ENCODE measurements at places on chromosomes 6 and 20.

DNA sequence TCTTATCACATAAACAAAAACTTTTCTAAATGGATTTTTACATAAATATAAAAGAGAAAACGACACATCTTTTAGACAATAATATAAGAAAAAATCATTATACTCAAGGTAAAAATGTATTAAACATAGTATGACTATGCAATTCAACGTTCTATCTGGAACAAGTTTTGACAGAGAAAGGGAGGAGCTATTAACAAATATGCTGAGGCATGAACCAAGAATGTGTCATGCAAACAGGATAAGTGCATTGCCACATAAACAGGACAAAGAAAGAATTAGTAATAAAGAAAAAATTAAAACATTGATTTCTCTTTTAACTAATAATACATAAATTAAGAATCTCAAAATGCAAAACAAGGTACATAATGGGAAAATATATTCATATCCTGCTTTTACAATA, 1353.4 kb upstream of the GJE1 start:
- DNase-seq = no peak

- peak; percentile 23 for DNase-seq
Measured at GRCh38 chr6:128327890-128328289, 192.5 kb downstream of the PTPRK start.

- no peak for DNase-seq
Measured at GRCh38 chr20:45037050-45037449, 63.9 kb downstream of the KCNS1 start.

GRCh38 chr20:4697831-4698221, 23.9 kb upstream of the PRND start:
- DNase-seq = no peak

DNA sequence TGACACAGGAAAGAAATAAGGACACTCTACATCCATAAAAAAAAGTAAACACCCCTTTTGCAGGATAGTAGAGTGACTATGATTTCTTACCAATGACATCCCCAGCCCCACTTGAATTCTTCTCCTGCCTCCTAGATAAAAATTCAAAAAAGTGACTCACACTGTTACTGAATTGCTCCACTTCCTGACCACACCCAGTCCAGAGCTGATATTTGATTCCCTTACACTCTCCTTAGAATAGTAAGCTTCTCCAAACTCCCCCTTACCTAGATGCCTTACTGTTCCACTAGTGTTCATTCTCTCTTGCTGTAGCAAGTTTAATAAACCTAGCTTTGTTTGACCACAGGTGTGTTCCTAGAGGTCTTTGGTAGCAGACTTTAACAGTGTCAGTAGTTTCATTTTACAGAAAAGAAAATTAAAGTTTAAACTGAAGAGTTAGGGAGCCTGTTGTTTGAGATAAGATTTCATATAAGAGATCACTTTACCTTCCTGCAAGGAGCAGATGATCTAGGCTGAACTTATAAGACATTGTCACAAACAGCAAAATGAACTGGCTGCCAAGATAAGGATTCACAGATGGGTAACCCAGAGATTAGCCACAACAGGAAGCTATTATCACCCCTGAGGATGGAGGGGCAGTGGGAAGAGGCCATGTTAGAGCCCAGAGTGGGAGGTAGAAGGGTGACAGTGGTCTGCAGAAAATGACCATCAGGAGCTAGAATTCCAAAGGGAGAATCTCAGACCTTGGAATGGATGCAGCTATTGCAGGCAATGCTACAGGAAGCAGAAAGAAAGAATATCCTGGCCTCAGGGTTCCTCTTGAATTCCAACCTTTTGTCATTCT, 28.4 kb upstream of the BTN3A2 start:
- no peak for DNase-seq

DNA sequence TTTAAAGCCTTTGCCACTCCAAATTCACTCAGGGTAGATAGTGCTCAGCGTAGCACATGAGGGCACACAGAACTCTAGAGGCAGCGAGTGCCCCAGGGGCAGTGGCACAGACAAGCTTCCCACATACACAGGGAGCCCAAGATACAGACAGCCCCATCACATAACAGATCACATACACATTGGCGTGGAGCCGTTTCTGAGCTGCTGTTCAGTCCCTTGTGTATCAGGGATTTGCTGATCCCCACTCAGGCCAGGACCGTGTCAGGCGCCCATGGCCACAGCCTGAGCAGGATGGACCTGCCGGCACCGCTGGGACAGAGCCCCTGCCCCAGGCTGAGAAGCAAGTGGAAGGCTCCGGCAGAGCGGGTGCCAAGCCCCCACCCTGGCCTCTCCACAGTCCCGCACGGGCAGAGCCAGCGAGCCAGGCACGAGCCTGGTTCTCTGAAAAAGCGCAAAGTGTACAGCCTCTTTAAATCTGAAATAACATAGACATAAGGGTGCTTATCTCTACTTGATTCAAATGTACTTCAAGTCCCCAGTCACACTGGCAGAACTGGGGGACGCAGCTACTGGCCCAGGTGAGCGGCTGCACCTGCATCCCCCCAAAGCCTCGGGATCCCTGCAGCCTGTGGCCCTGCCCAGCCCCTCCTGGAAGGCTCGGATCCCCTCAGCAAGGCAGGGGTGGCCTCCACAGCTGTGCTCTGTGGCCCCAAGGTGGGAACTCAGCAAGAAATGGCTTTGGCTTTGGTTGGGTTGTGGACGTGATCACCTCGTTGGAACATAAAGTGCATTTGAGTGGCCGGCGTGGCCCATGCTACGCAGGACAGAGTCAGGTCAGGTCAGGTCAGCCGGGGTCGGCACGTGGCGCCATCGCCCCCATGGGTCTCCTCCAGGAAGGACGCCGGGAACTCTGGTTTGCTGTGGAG, 231.3 kb downstream of the ERMARD start:
- DNase-seq = no peak

GRCh38 chr6:511488-512137, 120.1 kb downstream of the IRF4 start:
- no peak for DNase-seq

DNA sequence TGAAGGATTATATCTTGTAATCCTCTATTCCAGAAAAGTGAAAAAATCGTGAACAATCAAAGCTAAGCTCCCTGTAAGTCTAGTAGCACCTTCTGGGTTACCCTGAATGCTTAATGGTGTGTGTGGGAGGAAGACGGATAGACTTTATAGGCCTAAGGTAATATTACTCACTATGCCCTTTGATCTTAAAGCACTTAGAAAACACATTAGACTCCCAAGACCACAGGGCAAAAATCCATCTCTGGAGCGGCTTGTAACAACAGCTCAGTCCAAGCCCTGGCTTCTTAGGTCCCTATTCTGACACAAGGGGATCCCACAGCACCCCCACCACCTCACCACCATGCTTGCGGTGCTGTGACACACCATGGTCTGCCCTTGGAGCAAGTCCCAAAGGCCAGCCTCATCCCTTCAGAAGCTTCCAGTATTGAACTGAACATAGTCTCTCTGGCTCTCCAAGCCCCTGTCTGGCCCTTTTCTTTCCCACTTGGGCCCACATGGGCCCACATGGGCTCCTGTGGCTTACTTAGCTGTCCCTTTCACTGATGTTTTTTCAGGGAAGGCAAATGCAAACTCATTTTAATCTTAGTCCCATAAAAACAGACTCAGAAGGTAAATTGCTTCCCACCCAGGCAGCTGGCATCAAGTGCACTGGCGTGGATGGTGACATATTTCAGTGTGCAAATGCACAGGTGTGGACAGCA, 28.3 kb downstream of the C6orf132 start:
- no peak for DNase-seq

GRCh38 chr6:135876058-135876457, 24.6 kb downstream of the PDE7B start:
- no peak for DNase-seq

DNA sequence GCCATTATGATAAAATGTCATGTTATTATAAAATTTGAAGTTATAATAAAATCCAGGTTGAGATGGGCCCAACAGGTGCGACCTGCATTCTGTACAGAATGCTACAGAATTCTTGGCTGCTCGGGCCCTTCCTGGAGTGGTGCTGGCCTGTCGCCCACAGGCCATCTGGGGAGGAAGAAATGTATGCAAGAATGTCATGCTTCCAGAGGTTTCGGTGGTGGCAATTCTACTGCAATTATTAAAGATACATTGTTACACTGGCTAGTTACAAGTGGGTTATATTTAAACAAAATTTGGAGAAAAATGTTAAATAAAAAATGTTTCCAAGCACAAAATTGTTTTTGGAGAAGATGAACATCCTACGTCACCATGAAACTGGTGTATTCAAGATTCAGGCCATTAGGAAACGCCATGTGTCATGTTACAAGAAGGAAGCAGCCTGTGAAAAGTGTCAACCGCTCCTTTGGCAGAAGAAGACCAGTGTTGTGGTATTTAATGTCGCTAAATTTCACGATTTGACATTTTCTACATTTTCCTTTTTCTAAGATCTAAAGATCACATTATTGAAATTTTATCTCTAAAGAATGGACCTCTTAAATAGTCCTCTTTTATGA, 7.1 kb downstream of the RAMACL start:
- no peak for DNase-seq

GRCh38 chr20:39974966-39975501, 714.0 kb downstream of the MAFB start:
- no peak for DNase-seq

Measured in stimulated activated CD4-positive, alpha-beta T cell treated with anti-CD3 and anti-CD28 coated beads, Interleukin-15, amount 100 ng/mL, for 24 hours (primary cell).